NCI-H2107 (cell line): ENCODE measurements at places on chromosomes 13 and 19.

DNA sequence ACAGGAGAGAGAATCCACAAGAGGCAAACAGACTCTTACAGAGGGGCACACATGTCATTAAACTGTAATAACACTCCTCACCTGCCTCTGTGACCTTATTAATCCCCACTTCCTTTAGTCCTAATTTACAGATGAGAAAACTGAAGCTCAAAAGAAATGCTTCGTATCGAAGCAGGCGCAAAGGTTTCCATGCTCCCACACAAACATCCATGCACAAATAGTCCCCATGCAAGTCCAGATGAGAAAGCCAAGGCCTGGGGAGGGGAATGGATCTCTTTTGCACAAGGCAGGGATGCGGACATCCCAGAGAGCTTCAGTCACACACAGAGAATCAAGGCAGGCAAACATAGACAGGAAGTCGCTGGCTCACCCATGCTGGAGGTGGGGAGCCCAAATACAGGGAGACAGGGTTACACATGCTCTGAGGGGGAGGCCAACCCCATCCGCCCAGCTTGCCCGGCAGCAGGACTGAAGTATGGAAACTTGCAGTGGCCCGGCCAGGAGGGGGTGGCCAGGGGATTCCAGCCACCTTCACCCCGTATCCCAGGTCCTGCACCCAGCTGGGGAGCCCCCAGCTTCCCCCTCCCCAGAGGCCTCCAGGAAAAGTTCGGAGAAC is 468 bp downstream of the S1PR5 start:
- DNase-seq = no peak

- DNase-seq = no peak
Observed at GRCh38 chr13:100532836-100533435, 55.7 kb downstream of the GGACT start.

DNA sequence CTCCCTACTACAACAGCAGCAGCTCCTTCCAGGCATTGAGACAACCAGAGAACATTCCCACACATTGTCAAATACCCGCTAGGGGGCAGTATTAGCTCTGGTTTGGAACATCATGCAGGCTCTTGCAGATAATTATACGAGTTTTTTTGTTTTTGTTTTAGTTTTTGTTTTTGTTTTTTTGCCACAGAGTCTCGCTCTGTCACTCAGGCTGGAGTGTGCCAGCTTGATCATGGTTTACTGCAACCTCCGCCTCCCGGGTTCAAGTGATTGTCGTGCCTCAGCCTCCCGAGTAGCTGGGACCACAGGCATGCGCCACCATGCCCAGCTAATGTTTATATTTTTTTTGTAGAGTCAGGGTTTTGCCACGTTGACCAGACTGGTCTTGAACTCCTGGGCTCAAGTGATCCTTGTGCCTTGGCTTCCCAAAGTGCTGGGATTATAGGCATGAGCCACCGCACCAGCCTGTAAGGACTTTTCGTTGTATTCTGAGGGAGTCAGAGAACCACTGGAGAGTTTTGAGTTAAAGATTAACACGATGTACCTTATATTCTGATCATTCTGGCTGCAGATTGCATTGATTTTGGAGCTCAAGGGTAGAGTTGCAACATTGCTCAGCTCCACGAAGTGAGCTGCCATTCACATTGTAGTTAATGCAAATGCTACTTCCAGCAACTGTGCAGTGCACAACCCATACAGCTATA is 41.7 kb upstream of the CEACAM20 start:
- DNase-seq = peak; percentile 31

DNA sequence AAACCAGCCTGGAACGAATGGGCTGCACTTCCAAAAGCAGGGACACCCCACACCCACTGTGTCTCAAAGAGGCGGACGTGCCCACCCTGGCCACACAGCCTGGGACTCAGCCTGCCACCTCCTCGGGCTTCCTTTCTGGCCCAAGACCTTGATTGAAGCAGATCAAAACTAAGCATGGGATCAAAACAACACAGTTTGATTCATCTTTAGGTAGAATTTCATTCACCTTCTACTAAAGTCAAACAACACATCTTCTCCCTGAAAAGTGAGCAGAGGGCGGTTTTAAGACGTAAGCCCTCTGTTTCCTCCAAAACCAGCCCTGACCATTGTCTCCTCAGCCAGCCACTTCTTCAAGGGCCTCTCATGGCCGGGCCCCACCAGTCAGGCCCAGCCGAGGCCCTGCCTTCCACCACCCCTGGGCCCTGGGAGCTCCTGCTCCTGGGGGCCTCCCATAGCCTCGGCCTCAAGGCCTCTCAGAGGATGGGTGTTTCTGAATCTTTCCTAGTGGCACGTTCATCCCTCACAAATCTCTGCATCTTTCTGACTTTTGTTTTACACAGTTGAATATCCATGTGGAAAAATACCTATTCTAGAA is 6.3 kb upstream of the F10 start:
- no peak for DNase-seq

DNA sequence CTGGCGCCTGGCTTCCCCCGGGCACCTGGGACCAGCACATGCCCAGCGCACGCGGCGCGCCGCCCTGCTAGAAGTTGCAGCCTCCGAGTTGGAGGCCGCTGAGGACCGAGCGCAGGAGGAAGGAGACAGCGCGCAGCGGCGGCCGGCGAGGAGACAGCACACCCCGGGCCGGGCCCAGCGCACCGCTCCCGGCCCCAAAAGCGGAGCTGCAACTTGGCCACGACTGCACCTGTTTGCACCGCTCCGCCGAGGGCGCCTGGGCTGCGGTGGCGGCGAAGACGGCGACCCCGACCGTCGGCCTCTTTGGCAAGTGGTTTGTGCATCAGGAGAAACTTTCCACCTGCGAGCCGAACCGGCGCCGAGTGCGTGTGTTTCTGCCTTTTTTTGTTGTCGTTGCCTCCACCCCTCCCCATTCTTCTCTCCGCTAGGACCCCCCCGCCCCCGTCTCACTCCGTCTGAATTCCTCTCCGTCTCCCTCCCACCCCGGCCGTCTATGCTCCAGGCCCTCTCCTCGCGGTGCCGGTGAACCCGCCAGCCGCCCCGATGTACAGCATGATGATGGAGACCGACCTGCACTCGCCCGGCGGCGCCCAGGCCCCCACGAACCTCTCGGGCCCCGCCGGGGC is at the start of gene SOX1:
Gene SOX1, plus strand, starts transcription at position 34 of the 626 bp plus-strand sequence. Its CDS starts 510 bp downstream, at position 544.
- no peak for DNase-seq

GRCh38 chr19:53389571-53389970 is 5.4 kb upstream of the ZNF765 start:
- no peak for DNase-seq

- DNase-seq = no peak
Observed at GRCh38 chr13:91126806-91127205, 220.7 kb upstream of the MIR17HG start.

DNA sequence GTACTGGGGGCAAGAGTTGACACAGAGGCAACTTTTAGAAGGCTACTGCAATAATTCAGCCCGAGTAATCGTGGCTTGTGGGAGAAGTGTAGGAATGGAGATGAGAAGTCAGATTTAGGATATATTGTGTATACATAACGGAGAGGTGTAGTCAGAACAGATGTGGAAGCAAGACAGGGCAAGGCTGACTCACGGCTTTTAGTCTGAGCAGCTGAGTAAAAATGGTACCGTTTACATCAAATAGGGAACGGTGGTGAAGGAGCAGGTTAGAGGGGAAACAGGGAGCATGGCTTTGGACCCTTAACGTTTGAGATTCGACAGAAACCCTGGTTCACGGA is 796 bp upstream of the LSM14A start:
- DNase-seq = no peak
